ENCODE measurements at places on chromosomes 4 and X.

DNA sequence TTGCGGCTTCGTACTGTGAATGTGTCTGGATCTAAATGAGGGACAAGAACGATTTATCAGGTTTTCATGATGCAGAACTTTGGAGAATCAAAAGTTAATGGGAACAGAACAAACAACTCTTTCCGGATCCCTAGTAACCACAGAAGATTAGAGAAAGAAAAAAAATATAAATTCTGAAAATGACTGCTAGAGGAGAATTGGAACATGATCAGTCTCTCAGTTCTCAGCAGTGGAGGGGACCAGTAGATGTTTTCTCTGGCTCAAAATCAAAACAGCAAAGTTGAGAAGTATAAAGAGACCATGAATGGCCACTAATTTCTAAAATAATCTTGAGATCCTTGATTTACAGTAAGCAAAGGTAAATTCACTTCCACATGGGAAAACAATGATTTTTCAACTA lies 38.1 kb upstream of the GK2 start:
- H3K4me1 ChIP-seq = no peaks in the 10 kb centered on the region
- DNase-seq = no peak
- H3K36me3 ChIP-seq = no peaks in the 10 kb centered on the region

DNA sequence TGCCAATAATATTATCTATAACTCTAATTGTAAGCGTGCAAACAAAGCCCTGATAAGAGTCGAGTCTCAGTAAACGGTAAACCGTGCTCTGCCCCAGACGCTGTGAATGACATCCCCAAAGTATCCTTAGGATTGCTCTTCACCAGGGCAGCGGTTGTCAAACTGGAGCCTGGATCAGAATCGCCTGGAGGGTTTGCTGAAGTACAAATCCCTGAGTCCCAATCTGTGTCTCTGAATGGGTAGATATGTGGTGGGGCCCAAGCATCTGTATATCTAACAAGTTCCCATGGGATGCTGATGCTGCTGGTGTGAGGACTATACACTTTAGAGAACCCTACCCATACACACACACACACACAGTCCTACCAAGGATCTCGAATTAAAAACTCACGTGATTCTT lies 813 bp upstream of the APBB2 start:
- peaks cover 2% of the 10 kb centered on the region for H3K4me1 ChIP-seq
- H3K27ac ChIP-seq = no peak overlapping the region
- peaks cover 74% of the 10 kb centered on the region for H3K27me3 ChIP-seq
- no peak for DNase-seq

- H3K27me3 ChIP-seq = no peaks in the 10 kb centered on the region
- no peaks in the 10 kb centered on the region for H3K4me1 ChIP-seq
- H3K4me3 ChIP-seq = no peak overlapping the region
- no peaks in the 10 kb centered on the region for H3K36me3 ChIP-seq
- no peak for DNase-seq
Measured at GRCh38 chr4:106851726-106852125, 184.4 kb downstream of the DKK2 start.

- H3K36me3 ChIP-seq = no peaks in the 10 kb centered on the region
- peaks cover 26% of the 10 kb centered on the region for H3K4me1 ChIP-seq
- H3K4me3 ChIP-seq = peak overlapping the region; percentile 70
- DNase-seq = no peak
Measured at GRCh38 chr4:3485011-3485791, 22.1 kb downstream of the DOK7 start.
